ENCODE measurements at places on chromosomes 7 and 10.

DNA sequence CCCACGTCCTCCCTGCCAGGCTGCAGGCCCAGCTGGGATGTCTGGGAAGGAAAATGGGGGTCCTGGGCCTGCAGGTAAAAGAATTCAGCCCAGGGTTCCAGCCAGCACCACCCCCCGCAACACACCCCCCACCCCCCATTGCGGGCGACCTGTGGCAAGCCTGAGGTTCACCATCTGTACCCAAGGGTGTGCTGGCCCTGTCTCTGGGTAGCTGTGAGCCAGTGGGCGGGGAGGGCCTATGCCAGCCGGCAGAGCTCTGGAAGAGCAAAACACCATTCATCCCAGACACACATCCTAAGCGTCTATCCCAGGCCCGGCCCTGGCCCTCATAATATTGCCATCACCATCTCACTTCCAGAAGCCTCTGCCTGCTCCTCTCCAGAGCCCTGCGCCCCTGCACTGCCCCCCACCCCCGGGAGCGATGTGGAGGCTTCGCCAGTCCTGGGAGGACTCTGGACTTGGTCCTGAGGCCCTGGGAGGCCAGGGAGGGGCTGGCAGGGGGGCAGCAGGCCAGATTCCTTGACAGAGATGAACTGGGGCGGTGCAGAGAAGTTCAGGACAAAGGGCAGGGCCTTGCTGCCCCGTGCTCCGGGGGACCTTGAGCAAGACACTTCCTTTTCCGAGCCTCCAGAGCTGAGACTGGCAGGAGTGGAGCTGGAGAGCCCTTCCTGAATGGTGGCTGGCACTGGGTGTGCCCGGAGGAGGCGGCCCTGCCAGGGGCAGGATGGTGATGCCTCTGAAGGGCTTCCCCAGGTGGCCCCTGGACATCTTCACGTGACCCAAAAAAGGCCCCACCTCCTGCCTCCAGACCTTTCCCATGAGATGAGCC lies 8.7 kb upstream of the TTYH3 start:
- no peak for DNase-seq

DNA sequence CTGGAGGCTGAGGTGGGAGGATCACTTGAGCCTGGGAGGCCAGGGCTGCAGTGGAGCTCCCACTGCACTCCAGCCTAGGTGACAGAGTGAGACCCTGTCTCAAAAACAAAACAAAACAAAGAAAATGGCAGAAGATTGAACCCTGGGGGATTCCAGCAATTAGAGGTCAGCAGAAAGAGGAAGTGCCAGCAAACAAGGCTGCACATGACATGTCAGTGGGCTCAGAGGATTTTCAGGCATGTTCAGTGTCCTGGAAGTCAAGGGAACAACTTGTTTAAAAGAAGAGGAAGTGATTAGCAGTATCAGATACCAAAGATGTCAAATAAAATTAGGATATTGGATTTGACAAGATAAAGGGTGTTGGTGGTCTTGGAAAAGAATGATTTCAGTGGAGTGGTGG lies 32.3 kb downstream of the RAB18 start:
- DNase-seq = no peak

GRCh38 chr10:124379609-124380193 lies 39.0 kb downstream of the OAT start:
- DNase-seq = no peak

GRCh38 chr7:11319491-11320274 lies 346.0 kb downstream of the PHF14 start:
- no peak for DNase-seq

- no peak for DNase-seq
Measured at GRCh38 chr7:102874166-102874829, 38.5 kb upstream of the LRRC17 start.

DNA sequence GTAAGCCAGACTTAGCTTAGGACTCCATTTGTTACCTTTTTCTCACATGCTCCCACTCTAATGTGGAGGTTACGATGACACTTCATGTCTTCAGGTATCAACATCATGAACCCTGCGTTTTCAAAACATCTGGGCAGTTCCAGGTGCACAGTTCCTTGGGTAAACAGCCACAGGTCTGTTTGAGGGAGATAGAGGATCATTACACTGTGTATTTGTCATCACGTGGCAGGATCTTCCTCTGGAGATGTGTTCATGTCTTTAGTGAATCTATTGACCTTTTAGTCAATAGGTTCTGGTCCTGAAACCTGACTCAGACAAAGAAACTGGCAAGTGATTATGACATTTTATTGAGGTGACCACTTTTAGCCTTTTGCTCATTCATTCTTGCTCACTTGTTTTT lies 145.5 kb downstream of the ANKRD7 start:
- no peak for DNase-seq

DNA sequence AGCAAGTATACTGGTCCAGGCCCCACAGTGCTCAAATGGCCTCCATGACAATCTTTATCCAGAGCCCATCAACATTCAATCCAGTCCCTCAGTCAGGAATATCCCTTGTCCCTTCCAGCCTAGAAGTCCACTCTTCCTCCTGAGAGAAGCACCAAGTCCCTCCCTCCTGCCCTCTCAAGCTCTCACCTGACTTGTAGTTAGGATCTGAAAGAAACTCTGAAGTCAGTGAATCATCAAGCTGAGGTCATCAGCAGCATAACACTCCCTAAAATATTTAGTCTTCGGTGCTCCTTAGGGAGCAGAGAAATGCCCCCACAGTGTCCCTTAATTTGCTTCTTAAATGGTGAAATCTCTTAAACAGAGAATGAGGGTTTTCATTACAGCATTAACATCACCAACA lies 31.0 kb downstream of the GRM8 start:
- no peak for DNase-seq

GRCh38 chr10:92590623-92591549 lies 2.0 kb upstream of the KIF11 start:
- DNase-seq = peak; percentile 72

DNA sequence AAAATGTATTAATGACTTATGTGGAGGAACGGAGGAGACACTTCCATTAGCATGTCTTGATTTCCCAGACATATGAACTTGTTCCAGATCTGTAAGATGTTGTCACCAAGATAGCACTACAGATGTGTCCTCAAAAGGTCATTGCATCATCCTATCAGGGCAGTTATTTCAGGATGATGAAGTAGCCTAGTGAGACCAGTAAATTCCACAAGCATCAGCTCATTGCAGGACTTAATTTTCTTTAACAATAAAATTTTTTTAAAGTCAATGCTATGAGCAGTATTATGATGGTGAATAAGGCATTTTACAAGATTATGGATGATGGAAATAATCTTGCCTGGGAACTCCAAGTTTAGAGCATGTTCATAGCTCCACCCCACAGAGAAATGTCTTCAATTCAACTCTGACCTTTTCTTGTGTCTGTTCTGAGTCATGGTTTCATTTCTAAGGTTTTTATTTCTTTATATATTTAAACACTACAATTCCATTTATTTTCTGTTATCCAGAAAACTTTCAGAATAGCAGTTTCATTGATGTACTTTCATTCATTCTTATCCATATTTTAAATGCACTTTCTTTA lies 1203.3 kb upstream of the CELF2 start:
- DNase-seq = no peak

DNA sequence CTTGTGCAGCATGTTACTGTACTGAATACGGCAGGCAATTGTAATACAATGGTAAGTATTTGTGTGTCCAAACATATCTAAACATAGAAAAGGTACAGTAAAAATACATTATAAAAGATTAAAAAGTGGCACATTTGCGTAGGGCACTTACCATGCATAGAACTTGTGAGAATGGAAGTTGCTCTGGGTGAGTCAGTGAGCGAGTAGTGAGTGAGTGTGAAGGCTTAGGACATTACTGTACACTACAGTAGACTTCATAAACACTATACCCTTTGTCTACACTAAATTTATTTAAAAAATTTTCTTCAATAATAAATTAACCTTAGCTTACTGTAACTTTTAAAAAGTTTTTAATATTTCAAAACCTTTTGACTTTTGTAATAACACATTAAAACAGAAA lies 37.5 kb downstream of the BPGM start:
- no peak for DNase-seq

DNA sequence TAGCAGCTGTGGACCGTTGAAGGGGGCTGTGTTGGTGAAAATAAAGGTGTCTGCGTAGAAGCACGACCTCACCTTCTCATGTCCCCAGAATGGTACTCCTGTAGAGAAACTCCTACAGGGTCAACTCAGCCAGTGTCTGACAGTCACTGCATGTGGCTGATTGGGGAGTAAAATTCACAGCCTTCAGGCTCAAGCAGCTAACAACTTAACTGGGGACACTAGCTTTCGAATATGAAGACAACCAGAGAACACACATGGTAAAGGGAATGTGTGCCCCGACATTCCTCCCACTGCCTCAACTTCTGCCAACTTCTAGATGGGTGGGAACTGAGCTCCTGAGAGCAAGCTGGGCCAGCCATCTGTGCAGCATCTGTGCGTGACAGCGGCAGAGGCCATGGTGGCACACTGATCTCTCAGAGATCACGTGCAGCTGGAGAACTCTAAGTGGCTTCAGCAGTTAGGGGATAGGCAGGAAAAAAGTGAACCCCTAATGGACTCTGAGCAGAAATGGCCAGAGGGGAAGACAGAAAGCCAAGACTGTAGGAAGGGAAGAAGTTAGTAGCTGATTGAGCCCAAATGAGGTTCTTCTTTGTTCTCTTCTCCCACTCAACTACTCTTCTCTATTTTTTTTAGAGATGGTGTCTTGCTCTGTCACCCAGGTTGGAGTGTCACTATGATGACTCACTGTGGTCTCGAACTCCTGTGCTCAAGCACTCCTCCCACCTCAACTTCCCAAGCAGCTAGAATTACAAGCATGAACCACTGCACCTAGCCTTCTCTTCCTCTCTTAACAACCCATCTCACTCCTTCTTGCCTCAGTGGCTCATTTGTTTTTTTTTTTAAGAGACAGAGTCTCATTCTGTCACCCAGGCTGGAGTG lies 280.8 kb downstream of the ZEB1 start:
- no peak for DNase-seq

DNA sequence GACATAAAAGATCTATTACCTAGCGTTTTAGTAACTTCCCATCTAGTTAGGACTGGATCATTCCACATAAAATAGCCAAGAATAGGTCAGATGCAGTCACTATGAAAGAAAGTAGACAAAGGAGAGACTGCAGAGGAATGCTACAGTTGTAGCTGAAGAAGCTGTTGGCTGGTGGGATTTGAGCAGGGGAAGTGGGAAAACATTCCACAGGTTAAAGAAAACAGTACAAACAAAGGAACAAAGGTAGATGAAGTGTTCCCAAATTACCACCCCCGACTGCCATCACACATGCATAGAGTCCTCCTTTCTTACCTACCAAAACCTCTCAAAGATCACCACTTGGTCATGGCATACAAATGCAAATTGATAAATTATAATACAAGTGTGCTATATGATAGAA lies 41.8 kb downstream of the DLD start:
- peak; percentile 88 for DNase-seq

GRCh38 chr10:42593284-42593683 lies 45.1 kb downstream of the ZNF33B start:
- peak; percentile 1 for DNase-seq

DNA sequence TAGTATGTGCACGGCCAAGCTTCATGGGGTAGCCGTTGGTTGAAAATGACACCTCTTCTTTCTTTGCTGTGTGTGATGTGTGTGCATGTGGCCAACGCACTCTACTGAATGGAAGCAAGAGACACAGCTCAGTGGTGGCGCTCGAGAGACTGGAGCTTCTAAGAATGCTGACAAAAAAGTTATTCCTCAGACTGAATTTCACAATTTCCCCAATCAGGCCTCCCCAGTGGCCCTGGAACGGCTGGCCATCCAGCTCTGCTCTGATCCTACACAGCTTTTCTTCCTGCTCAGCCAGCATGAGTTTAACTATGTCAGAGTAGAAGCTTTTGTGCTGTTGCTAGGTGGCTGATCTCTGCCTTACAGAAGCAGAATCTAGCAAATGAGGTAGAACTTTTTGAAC lies 186.7 kb upstream of the PLXDC2 start:
- DNase-seq = peak; percentile 34

DNA sequence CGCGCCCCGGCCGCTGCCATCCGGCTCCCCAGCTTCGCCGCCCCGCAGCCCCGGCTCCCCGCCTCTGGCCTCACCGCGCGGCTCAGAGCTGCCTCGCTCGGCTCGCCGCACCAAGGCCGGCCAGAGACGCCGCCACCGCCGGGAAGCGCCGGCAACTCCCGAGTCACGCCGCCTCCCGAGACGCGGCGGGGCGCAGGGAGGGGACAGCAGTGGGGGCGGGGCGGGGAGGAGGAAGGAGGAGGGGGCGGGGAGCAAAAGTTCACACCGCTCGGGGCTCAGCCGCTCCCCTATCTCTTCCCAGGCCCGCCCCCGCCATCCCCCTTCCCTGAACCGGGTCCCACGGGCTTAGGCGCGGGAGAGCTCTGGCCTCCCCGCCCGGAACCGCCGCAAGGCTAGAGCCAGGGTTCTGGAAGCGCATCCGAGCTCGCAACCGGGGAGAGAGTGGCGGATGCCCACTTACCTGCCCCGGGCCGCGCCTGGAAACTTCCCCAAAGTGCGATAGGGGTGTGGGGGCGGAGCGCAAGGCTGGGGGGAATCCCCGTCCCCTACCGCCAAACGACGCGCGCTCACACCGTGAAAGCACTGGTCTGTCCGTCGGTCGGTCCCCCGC lies 1.0 kb downstream of the CHST15 start:
- peak; percentile 82 for DNase-seq

- no peak for DNase-seq
Measured at GRCh38 chr10:16408379-16408778, 28.4 kb upstream of the PTER start.

DNA sequence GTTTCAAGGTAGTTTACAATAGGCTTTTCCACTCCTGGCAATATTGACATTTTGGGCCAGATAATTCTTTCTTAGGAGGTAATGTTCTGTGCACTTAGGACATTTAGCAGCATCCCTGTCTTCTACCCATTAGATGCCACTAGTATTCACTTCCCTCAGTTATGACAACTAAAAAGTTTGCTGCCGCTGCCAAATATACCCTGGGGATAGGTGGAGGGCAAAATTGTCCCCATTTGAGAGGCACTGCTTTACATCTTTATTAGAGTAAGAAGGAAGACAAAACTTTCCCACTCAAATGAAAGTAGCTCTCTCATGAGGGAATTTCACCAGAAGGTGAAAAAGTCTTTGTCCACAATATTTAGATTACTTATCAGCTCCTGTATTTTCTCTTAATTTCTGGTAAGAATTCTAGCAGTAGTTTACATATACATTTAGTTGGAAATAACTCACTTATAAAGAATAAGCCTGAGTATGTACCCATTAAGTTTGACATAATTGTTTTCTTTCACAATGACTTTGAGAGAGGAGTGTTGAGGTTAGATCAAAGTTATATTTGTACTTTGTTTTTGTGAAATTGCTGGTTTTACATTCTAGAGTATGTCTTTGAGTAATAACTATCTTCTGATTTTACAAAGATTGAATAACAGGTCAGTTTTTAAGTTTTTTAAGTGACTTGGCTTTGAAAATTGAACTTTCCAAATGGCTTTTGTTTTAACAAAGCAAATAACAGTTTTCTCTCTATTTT lies 46.0 kb downstream of the HELLS start:
- no peak for DNase-seq

DNA sequence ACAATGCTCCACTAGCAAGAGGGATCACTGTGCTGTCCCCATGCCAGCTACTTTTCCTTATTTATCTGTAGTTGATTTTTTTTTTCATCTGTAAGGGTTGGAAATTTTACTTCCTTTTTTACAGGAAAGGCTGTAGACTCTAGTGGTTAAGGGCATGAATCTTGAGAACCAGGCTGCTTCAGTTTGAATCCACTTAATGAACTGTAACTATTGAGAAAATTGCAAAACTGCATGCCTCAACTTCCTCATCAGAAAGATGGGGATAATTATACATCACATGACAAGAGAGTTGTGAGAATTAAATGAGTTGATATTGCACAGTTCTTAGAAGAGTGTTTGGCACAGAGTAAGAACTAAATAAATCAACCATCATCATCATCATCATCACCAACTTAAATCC lies 106.4 kb upstream of the GSDME start:
- DNase-seq = no peak

Data from GM23338 (cell line).